Dorsolateral prefrontal cortex (tissue), 122 donors: ENCODE measurements at places on chromosomes 4 and X.

- DNase-seq, result no peak
These were observed 24.6 kb downstream of the ARHGAP24 start for GRCh38 chr4:85499573-85499972.

DNA sequence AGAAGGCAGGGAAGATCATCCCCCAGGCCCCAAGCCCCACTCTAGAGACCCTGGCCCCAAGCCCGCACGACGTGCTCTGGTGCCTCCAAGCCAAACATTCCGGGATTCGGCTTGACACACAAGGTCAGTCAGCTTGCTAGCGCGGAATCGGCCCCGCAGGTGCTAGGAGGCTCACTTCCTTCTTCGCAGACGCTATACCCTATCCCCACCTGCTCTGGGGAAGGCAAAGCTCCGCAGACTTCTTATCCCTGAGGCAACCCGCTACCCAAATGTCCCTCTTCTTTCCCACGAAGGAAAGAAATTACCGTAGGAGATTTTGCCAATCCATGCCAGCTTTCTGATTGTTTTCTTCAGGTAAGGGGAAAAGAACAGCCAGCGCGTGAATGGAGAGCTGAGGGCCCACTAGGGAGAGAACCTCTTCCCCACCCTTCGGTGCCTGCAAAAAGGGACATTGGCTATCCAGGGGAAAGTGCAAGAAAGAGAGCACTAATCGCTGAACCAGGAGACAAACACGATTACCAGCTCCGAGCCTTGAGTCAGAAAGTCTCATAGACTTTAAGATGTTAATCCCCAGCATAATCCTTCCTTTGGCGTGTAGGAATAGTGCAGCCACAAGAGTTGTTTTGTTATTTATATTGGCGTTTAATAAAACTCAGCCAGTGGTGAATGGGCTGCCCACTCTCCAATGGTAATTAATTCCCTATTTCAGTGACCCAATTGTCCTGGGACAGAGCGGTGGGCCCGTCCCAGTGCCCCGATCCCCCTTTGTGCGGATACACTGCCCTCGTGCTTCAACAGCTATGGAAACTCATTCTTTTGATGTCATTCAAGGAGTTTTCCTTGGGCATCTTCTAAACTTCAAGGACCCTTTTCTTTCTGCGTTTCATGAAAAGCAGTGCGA is 5.4 kb upstream of the NEUROG2 start:
- no peak for DNase-seq

- DNase-seq, result no peak
These were observed 217.8 kb downstream of the MID1IP1 start for GRCh38 chrX:39019056-39019455.

- DNase-seq, result no peak
These were observed 1.8 kb downstream of the ARHGAP4 start for GRCh38 chrX:153924149-153924861.

DNA sequence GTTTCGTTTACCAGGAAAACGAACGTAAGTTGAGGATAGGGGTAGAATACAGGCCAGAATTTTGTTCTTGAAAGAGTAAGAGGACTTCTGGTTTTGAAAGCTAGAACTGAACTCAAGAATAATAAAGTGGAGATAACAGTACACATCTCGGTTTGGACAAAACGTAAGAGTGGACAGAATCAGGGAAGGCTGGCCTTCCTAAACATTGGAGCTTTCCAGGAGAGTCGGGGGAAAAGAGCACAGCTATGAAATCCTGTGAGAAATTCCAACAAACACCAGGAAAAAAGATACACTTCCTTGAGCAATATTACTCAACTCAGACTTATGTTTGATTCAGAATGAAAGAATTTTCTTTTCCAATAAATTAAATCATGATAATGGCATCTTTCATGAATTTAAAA is 1.2 kb downstream of the CTSO start:
- DNase-seq, result no peak
